ENCODE measurements at places on chromosomes 1 and 21. TPM values are rescaled to one million over a fixed set of nuclear protein-coding genes. Genes with fewer than 3 reads are reported as not detected.

SLC9A1 gene
- 5.2 TPM for total RNA-seq

LIPI gene
- not detected for total RNA-seq

TACSTD2 gene
- not detected for total RNA-seq

GJA9 gene
- total RNA-seq: not detected

DNA sequence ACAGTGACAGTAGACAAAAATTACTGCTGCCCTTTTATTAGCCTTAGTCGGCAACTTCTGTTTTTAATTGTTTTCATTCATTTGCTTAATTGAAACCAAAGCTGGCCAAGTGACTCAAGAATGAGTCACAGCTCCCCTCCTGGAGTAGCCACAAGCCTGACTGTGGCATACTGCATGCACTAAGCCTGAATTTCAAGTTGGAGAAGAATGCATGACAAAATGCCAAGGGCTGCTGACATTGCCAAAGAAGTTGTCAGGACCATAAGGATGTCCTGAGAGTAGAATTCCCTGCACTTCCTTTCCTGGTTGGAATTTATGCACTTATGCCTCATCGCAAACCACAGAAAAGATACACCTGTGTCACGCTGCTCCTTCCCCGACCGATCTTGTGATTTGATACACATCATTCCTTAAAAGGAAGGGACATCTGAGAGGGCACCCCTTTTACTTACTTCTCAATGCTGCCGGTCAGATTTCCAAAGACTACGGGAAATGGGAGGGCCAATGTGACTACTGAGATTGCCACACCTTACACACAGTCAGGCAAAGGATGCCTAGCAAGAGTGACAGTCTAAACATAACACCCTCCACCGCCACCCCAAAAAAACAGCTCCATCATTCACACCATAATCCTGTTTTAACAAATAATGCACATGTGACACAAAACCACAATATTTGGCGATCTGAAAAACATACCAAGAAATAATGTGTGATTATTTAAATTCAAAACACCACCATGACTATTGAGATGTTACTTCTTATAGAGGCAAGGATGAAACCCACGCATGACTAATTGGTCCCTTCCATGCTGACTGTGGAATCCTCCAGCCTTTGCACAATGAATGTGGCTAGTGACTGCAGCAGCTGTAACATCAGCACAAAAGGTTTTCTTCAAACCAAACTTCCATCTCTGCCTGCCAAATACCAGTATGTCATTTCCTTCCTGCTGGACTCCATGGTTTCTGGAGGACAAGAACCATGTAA, 28.2 kb downstream of the VAV3 start:
- peak; percentile 94 for DNase-seq

- DNase-seq: no peak
Observed at GRCh38 chr1:233514946-233515391, 98.9 kb upstream of the KCNK1 start.

- DNase-seq: no peak
Observed at GRCh38 chr1:184860985-184861754, 106.5 kb upstream of the EDEM3 start.

DNA sequence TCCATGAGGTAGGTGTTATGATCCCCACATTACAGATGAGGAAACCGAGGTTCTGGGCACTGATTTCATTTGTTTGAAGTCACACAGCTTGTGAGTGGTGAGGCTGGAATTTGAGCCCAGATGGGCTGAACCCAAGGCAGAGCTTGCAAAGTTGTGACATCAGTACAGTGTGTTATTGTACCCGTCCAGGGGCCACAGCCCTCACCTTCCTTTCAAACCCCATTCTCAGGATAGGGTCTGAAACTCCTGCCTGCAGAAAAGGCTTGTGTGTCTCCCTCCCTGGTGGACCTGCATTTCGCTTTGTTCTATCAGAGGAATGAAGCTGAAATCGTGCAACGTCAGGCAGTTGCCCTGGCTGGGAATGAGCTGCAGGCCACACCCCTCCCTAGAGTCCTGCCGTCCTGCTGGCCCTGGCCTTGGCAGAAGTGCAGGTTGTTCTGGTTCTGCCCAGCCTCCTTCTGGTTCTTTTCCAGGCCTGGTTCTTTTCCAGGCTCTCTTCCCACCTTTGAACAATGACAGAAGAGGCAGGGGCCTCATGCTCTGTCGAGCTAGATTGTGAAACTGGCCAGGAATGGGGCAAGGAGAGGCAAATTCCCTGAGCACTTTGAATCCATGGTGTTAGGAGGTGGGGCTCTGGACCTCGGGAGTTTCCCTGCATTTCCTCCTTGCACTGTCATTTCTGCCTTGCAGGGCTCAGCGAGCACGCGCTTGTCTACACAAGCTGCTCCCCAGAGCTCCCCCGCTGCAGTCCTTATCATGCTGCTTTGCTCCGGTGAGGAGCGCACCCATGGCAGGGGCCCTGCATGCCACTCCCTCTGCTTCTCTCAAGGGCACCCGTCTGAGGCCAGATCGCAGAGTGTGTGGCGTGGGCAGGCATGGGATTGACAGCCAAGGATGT, 8.2 kb upstream of the MYOM3 start:
- DNase-seq: no peak

DNA sequence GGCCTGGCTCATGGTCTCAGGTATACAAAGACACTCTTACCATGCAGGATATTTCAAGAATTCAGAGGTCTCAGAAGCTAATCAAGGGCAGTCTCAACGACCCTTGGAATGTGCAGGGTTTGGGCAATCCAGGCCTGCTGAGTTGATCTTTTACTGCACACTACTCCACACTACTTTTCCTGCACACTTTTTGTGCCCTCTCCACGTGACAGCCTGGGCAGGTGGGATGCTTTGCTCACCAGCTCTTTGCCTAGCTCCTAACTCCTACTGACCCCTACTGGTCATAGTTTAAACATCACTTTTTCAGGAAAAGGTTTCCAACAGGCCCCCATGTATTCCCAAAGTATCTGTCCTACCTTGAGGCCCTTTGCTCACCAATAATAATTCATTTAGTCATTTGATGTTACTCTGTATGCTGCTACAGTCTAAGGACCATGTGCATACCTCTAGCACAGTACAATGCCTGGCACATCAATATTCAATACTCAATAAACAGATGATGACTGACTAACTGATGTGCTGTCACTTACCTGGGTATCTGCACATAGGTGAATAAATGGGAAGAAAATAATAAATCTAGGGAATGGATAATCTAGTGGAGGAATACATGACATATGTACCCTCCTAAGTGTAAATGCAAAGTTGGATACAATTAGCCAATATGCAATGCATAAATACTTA, 9.6 kb downstream of the DUSP23 start:
- peak; percentile 31 for DNase-seq

GRCh38 chr1:221148660-221149059, 269.4 kb downstream of the HLX start:
- DNase-seq: no peak

DNA sequence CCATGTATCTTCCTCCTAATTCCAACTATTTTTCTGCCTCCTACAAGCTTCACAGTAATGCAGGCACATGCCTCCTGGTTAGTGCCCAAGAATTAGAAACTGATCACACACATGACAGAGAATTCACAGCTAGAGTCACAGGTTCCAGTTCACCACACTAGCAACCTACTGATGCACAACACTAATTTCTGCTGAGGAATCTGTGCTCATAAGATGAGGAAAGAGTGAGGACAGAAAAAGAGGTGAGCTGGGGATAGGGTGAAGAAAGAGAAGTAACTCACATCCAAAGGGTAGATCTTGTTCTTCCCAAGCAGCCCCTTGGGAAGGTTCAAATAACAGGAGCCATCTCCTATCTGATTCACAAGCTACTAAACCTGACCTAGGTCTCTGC, 61.3 kb downstream of the PUM1 start:
- no peak for DNase-seq

DNA sequence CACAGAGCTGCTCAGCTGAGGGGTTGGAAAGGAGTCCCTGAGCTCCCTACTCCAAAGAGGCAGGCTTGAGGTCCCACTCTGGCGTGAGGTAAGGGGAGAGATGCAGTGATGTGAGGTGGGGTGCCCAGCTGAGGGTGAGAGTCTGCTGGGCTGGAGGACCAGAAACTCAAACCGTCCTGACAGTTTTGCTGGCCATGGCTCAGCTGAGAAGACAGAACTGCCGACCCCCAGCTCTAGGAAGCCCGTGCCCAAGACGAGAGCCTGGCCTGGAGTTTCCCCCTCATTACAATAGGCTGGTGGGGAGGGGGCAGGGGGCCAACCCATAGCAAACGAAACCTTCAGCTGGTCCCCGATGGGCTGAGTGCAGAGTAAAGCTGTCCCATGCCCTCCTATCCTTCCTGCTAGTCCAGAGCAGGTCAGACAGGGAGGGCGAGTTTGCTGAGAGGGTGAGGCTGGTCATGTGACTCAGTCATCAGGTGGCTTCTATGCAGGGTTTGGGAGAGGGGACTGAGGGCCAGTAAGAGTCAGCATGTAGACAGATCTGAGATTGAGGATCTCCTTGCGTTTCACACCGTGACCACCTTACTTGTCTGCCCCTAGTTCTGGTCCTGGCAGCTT, 129.3 kb downstream of the PRDM2 start:
- no peak for DNase-seq

DNA sequence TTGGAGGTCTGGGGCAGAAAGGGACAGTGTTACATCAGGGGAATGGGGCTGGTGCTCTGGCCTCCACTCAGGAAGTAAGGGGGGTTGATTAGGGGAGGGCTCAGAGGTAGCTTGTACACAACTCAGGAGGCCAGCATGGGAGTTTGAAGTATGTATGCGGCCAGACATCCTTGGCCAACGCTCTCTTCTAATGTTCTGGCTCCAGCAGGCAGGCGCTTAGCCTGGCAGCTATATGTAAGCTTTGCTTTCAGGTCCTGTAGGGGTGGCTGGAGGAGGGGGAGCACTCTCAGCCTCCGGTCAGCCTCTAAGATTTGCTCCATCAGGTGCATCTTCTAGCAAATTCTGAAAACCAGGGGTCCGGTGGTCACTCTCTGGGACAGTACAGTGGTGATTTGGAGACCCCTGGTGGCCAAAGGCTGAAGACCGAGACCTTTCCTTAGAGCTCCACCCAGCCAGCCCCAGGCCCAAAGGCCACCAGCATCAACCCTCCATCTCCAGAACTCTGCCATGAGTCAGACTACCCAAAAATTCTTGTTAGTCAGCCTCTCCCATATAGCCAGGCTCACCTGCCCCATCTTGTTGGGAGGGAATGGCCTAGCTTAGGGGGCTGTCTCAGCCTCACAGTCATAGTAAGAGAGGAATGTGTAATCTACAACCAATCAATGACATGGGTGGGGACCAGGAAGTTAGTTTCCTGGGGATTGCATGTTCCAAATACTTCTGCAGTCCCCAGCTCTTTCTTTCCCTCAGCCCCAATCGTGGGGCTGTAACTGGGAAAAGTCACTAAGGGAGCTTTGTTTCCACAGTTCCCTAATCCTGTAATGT, 9.7 kb upstream of the COL8A2 start:
- DNase-seq: no peak

DNA sequence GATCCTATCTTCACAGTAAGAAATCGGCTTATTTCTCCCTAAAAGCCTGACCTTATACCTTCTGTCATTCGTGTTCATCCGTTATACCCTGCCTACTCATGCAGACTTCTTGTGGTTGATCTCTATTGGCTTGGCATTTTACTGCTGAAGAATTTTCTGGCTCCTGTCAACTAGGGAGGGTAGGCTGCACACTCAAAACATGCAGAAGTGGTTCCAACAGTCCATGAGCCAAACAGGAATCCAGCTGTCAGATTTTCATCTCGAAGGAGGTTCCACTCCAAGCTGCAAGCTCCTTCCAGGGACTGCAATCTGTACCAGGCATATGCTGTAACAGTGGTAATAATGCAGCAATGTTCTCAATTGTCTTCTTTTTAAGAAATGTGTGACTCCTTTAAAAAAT, 10.1 kb downstream of the DNAJC11 start:
- no peak for DNase-seq

- DNase-seq: no peak
Observed at GRCh38 chr1:55153031-55153430, 62.1 kb downstream of the USP24 start.

DNA sequence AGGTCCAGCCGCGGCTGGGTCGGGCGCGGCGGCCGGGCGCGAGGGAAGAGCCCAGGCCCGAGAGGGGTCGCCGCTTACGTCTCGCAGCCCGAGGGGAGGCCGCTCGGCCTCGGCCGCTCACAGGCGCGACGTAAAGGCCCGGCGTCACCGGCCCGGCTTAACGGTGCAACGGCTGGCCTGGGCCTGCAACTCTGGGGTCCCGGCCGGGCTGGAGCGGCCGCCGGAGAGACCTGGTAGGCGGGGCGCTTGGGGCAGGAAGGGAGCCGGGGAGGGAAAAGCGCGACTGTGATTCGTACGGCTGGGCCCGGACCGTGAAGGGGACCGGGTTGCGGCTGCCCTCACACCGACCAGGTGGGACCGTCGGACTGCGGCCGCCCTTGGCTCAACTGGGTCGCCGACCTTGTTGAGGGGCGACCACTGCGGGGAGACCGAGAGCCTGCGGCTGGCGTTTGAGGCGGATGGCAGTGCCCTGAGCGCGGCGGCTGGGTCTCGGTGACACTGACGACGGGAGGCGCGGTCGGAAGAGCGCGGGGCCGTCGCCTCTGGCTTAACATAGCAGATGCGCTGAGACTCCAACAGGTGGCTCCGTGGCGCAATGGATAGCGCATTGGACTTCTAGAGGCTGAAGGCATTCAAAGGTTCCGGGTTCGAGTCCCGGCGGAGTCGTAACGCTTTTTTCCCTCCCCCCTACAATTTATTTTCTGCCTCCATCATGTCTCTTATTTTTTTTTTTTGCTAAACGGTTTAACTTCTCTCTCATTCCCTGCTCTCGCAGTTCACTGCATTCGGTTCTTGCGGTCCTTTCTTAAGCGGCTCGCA, 31.8 kb downstream of the DNTTIP2 start:
- peak; percentile 76 for DNase-seq

DNA sequence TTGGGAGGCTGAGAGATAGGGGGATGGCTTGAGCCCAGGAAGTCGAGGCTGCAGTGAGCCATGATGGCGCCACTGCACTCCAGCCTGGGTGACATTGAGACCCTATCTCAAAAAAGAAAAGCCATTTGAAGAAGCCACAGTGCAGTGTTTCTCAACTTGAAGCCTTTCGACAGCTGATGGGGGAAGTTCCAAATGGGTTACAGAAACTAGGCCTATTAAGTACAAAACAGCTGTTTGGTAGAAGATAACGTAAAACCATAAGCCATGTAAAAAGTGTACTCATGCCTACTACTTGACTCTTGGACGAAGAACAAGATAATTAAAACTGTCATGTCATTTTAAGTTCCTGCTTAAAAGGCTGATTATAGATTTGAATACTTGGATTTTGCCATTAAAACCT, 16.6 kb downstream of the COPA start:
- DNase-seq: no peak

- DNase-seq: no peak
Observed at GRCh38 chr21:35338881-35339632, 290.0 kb upstream of the RUNX1 start.

- DNase-seq: no peak
Observed at GRCh38 chr1:15427280-15427666, 11.0 kb upstream of the CTRC start.

DNA sequence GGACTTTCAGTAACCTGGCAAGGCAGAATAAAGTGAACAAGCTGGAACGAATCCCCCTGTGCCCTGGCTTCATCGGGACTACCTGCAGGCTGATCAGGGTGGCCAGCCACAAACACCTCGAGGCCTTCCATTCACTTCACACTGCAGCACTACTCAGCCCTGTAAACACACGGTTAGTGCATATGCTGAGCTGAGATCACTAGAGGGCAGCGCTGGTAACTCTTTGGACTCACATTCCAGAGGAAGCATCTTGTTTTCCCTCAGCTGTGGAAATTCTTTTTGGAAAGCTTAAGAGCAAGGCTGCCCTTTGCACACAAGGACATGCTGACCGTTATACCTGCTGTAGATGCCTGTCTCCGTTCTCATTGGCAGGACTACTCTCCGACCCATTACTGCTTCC, 32.1 kb downstream of the PCSK9 start:
- peak; percentile 70 for DNase-seq

Measured in H4 (cell line).